Body of pancreas (tissue), 4 donors: ENCODE measurements at places on chromosomes 12 and 14.

DNA sequence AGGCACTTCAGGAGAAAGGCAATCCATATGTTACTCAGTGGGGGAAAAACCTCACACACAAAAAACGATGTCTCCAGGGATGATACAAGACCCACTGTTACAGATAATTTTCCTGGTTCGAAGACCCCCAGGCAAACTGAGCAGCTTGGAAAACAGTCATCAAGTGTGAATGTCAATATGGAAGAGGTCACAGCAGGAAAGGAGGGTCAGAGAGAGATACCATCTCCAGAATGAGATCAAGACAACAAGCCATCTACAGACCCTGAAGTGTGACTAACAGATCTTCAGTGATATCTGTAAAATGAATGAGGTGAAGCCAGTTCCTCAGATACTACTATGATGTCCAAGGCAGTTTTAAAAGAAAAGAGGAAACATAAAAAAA lies 28.6 kb downstream of the GNS start:
- no peak for DNase-seq

DNA sequence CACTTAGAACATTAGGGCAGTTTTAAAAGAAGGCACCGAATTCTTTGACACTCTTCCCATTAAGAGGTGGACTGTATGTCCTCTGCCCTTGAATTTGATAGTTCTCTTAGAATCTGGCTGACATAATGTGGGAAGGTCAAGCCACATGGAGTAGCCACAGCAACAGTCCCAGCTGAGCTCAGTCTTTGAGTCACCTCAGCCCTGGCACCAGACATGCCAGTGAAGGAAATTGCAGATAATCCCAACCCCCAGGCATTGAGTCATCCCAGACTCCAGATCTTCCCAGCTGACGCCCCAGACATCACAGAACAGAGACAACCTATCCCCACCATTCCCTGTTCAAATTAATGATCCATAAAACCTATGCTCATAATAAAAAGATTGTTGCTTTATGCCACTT lies 83.4 kb downstream of the GTF2A1 start:
- no peak for DNase-seq

DNA sequence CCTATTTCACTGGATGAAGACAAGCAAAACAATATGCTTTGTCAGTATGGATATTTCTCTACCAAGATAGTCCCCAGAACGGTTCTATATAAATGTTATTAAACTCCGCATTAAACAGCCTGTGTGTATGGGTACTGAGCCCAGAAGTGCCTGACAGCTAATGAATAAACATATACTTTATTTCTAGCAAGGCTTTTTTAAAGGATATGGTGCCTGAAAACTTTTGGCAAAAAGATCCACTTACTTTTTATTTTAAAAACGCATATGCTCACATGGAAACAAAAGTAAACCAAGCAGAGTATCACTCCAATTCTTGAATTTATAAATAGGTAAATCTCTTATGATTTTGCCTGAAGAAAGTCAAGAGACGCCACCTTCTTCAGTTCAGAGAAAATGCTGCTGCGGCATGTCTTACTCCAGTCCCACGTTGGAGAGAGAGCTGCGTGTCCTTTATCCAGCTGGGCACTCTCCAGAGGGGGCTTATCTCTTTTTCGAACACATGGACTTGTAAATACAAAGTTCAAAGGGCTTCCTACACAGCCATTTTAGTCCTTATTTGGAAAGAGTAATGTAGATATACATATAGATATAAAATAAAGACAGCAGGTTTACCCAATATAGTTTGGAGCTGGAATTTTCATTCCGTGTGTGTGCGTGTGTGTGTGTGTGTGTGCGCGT lies 264.2 kb downstream of the ADAMTS20 start:
- peak; percentile 16 for DNase-seq

- no peak for DNase-seq
Measured at GRCh38 chr12:52175371-52176350, 16.2 kb downstream of the KRT80 start.

DNA sequence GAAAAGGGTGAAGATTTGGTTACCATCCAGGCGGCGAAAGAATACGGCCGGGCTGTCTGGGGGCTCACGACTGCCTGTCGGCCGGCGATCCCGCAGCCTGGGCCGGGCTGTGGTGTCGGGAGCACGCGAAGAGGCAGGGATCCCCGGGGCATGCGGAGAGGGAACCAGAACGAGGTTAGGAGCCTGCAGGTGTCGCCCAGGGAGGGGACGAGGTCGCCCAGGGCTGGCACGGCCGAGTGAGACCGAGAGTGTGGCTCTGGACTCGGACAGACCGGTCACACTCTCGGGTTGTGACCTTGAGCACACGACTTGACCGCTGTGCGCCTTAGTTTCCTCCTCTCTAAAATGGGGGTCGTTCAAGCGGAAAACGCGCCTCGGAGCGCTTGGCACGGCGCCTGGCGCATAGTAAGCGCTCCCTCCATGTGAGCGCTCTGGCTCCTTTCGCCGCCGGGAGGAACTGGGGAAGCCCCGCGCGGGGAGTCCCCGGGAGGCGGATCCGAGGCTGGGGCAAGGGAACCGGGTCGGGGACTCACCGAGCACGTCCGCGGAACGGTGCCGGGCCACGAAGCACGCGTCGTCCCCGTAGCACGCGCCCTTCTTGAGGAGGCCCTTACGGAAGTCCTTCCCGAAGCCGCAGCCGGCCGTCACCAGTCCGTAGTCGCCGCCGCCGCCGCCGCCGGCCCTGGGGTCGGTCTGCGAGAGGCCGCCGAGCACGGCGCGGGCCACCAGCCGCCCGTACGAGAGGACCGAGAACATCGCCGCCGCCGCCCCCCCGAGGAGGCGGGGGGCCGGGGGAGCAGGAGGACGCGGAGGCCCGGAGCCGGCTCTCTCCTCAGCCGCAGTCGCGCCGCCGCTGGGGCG lies 612 bp downstream of the PPTC7 start:
- peak; percentile 63 for DNase-seq

DNA sequence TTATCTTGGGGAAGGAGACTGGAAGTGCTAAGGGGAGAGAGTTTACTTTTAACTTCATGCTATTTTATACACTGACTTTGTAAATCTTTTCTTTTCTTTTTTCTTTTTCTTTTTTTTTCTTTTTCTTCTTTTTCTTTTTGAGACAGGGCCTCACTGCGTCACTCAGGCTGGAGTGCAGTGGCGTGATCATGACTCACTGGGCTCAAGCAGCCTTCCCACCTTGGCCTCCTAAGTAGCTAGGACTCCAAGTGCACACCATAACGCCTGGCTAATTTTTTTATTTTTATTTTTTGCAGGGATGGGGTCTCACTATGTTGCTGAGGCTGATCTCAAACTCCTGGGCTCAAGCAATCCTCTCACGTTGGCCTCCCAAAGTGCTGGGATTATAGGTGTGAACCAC lies 294.6 kb upstream of the PRICKLE1 start:
- no peak for DNase-seq
